ENCODE measurements at places on chromosomes 4 and X. TPM values are rescaled to one million over a fixed set of nuclear protein-coding genes. Genes with fewer than 3 reads are reported as not detected.

DNA sequence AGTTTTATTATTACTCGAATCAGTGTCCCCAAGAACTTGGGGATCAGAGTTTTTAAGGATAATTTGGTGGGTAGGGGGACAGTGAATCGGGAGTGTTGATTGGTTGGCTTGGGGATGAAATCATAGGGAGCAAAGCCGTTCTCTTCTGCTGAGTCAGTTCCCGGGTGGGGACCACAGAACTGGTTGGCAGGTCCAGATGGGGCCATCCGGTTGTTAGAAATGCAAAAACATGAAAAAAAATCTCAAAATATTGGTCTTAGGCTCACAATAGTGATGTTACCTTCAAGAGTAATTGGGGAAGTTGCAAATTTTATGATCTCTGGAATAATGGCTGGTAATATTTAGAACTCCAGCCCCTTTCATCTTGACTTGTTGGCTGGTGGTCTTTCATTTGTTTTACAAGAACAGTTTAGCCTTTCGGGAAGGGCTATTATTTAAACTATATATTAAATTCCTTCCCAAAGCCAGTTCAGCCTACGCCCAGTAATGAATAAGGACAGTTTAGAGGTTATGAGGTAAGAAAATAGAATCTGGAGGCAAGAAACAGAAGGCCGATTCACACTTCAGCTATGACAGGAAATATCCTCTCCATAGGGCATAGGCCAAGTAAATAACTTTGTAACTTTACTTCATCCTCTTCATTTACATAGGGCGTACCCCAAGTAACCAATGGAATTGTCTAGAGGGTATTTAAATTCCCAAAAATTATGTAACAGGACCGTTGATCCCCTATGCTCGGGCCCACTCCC is 164.1 kb upstream of the STS start:
- DNase-seq = no peak

The SOD3 gene
- total RNA-seq = 14.2 TPM

The SSX3 gene
- not detected for total RNA-seq

The MAGED4 gene
- total RNA-seq = 34.5 TPM

DNA sequence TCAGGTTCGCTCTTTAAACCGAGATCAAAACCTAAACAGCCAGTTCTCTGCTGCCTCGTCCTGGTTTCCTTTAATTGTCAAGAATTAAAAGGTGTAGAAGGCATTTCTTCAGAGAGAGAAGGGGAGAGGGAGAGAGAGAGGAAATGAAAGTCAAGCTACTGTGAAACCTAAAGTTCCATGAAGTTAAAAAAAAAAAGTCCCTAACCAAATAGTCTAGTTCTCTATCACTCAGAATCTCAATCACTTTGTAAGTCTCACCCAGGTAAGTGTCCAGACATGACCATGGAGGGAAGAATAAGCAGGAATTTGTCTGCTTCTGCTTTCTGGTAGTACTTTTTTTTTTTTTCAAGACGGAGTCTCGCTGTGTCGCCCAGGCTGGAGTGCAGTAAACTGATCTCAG is 18.8 kb upstream of the SMIM14 start:
- DNase-seq = no peak

The NAA11 gene
- total RNA-seq = 0.97 TPM

The JCHAIN gene
- 2.6 TPM for total RNA-seq

The TENM3 gene
- total RNA-seq = 26.4 TPM

GRCh38 chrX:101462892-101463291 is 22.4 kb upstream of the ARMCX4 start:
- peak; percentile 39 for DNase-seq

DNA sequence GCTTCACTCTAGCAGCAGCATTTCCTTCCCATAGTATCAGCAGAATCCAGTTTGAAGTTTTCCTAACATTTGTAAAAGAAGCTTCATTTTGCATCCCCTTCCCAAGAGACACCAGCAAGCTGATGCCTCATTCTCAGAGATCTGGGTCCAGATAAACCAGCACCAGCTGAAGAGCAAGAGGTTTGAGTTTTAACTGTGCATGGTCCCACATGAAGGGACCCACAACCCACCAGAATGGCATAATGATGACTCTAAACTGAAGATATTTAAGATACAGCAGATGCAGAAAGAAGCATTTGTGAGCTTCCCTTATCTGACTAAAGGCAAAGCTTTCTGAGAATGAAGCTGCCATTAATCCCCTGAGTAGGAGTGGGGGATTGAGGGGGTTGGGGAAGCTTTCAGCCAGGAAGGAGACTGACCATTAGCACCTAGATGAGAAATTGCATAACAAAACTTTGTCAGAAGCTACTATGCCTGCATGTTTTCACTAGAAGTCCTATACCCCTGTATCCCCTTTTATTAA is 18.6 kb downstream of the NUDT6 start:
- DNase-seq = no peak

The NAT8L gene
- under 0.01 TPM for total RNA-seq

The ANKRD50 gene
- 27.1 TPM for total RNA-seq

GRCh38 chr4:123438031-123438430 is 41.4 kb downstream of the SPRY1 start:
- no peak for DNase-seq

DNA sequence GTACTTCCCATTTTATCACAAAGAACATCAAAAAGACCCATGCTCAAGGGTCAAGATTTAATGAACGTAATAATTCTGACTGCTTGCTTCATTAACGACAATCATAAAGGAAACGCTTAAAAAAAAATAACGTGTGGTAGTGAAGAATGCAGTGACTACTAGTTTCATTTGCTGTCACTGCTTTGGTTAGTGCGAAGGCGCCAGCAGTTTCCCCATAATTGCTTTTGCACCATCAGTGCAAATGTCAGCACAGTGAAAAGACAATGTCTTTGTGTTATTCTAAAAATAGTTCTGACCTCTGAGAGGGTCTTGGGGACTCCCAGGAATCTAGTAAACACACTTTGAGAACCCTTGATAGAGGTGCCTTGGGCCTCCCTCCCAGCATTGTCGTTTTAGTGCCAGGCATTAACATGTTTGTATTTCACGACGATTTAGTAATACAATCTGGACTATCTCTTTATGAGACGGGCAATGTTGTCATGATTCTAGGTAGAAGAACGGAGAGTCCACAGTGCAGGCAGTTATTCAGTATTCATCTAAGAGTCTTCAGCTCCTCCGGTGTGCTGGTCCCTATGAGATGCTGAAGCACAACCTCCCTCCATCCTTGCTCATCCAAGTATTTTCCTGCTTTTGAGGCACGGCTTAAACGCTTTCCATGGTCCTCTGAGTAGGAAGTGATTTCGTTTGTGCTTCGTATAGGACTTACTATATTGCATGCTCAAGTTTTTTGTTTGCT is 71.0 kb downstream of the AFF1 start:
- no peak for DNase-seq

DNA sequence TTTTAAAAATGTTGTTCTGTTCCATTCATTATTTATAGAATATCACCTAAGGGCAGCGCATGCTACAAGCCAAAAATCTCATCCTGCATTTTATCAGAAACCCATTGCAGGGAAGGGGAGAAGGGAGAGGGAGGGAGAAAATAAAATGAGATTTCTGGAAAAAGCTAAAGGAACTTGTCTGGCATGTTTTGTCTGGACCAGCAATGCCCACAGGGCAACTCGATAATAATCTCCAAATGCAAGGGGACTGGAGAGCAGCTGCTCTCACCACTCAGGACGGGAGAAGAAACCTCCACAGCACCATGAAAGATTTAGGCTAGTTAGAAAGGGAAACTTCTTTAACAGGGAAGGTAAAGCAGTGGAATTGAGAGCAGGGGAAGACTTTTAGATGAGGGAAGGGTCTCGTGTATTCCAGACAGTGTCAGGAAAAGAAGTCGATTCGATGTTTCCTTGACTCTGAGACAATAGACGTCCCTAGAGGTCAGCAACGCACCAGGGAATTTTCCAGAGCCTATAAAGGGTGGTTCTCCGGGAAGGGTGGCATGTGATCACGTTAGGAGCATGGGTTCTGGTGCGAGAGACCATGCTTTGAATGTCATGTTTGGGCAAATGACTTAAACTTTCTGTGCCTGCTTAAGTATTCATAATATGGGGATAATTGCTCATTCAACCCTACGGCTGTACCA is 132.2 kb upstream of the NDP start:
- no peak for DNase-seq

- no peak for DNase-seq
Observed at GRCh38 chr4:32574803-32575202, 1854.6 kb downstream of the PCDH7 start.

DNA sequence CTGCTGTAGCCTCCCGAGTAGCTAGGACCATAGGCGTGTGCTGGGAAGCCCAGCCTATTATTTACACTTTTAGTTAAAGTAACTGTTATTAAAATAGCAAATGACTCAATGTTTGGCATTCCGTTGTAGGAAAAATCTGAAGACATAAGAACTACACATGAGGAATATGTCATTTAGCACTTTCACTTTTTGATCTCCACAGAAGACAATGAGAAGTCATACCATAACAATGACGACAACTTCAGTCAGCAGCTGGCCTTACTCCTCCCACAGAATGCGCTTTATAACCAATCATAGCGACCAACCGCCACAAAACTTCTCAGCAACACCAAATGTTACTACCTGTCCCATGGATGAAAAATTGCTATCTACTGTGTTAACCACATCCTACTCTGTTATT is 6.7 kb downstream of the GPR34 start:
- peak; percentile 34 for DNase-seq

- DNase-seq = no peak
Observed at GRCh38 chr4:173168396-173169177, at the start of gene GALNT7. Gene GALNT7 (plus strand): TSS chr4:173168811. CDS start chr4:173168836, 25 bp downstream.

DNA sequence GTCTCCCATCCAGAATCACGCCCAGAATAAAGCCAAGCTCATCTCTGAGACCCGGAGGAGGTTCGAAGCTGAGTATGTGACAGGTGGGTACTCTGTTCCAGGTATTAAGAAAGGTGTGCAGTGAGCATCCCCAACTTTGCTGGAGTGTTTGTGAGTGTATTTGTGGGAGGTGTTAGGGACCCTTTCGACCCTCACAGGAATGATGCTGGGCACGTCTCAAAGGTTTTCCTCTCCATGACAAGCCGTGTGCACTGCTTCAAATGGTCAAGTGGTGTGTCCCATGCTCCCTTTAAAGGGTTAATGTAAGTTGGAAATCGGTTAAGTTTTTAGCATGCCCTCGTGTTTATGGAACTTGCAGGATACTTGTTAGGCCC is 442 bp downstream of the MOSPD2 start:
- DNase-seq = no peak

GRCh38 chr4:7398104-7398423 is 36.7 kb downstream of the PSAPL1 start:
- peak; percentile 11 for DNase-seq

GRCh38 chr4:74410272-74410671 is 34.7 kb upstream of the AREG start:
- DNase-seq = no peak

DNA sequence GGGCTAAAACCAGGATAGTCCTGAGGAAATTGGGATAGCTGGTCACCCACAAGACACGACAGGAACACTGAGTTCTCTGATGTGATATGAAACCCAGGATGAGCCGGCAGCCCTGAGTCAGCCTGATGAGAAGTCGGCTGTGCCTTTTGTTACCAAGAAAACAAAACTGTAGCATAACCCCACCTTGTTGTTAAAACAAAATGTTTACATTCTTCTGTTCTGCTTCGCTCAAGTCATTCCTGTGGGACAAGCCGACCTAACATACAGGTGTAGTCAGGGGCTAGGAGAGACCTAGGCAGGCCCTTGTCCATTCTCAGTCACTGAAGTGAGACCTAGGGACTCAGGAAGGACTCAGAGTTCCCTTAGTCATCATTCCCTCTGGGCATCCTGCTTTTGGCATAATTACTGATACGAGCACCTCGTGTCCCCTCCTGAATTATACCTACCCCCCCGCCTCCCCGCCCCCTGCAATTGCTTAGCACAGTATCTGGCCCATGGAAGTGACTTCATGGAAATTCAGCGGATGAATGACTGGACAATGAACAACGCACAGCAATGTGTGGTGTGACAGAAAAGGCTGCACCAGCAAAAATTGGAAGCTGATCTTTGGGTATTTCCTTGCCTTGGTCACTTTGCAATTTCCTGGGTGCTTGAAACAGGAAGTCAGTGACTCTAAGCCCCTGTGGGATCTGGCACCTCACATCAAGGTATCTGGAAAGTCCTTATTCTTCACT is 31.9 kb upstream of the TLR2 start:
- no peak for DNase-seq

Data from fibroblast of villous mesenchyme (primary cell).